ENCODE measurements at places on chromosomes 5 and 9. TPM values are rescaled to one million over a fixed set of nuclear protein-coding genes. Genes with fewer than 3 reads are reported as not detected.

The CKMT2 gene
- total RNA-seq = 1.7 TPM

The THBS4 gene
- total RNA-seq = 11.5 TPM

The PDE8B gene
- total RNA-seq = 3.3 TPM

The F12 gene
- 1.1 TPM for total RNA-seq

The FBP2 gene
- total RNA-seq = not detected

The ANKDD1B gene
- 3.0 TPM for total RNA-seq

The RXRA gene
- 56.7 TPM for total RNA-seq

The SLC34A1 gene
- not detected for total RNA-seq

The NR5A1 gene
- total RNA-seq = 0.26 TPM

The PCA3 gene
- 0.16 TPM for total RNA-seq

The PCDHGA3 gene
- total RNA-seq = 1.8 TPM

The SEMA5A gene
- 18.2 TPM for total RNA-seq

The IL9 gene
- total RNA-seq = not detected

The TAF1L gene
- total RNA-seq = not detected

The SPINK7 gene
- total RNA-seq = not detected

The SPATA31C1 gene
- not detected for total RNA-seq

The TAF11L14 gene
- not detected for total RNA-seq

The OTULINL gene
- total RNA-seq = 54.7 TPM

The ALDOB gene
- total RNA-seq = not detected

The LRRC19 gene
- not detected for total RNA-seq

The WDR38 gene
- total RNA-seq = 3.6 TPM

The NEUROG1 gene
- total RNA-seq = not detected

The RLN2 gene
- total RNA-seq = 0.55 TPM

The MCC gene
- total RNA-seq = 12.5 TPM

The SV2C gene
- 0.37 TPM for total RNA-seq

The ENTPD2 gene
- total RNA-seq = 0.87 TPM

The MRPL41 gene
- total RNA-seq = 30.2 TPM

The ARAP3 gene
- total RNA-seq = 41.0 TPM

The FCHO2 gene
- 57.9 TPM for total RNA-seq

The PCDHGC3 gene
- 101 TPM for total RNA-seq

The NR2F1 gene
- total RNA-seq = 69.1 TPM

The MSMP gene
- not detected for total RNA-seq

The IFNA2 gene
- total RNA-seq = not detected

The INSL4 gene
- not detected for total RNA-seq

The ATP10B gene
- 0.09 TPM for total RNA-seq

Measured in left lung (tissue), 14 donors.